ENCODE measurements at places on chromosomes 7 and 10.

- no peak for DNase-seq
These were observed 15.8 kb downstream of the TAS2R39 start for GRCh38 chr7:143199040-143199439.

- no peak for DNase-seq
These were observed 70.8 kb downstream of the SGMS1 start for GRCh38 chr10:50552771-50553535.

DNA sequence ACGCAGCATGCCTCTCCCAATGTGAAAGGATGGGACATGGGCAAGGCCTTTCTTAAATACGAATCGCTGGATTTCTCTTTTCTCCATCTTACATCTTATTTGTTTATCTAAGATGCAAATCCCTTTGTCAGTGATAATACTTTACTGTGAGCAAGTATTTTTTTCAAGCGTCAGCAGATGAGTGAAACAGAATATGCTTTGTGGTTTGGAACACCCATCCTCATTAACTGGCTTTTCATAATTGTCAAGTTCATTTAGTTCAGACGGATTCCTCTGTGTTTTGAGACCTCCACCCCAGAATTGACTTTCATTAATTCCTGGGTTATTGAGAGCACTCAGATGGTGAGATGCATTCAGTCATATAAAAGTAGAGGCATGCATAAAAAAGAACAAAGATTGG, 149.8 kb downstream of the NSUN6 start:
- DNase-seq = no peak

GRCh38 chr7:119026391-119026790, 801.9 kb downstream of the ANKRD7 start:
- no peak for DNase-seq

DNA sequence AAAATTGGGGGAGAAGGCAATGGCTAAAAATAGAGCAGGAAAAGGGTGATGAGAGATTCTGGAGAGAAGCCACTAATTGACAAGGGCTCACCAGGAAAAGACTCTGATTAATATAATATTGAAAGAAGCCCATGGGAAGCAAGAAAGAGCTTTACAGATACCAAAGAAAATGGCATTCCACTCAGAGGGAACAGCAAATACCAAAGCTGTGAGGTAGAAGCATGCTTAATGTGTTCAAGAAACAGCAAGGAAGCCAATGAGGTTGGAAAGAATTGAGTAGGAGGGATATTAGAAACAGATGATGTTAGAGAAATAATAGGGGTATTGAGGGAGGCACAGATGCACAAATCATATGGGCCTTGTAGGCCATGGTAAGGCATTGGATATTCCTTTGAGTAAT, 130.1 kb downstream of the MYO3A start:
- DNase-seq = no peak

- no peak for DNase-seq
These were observed 13.3 kb upstream of the ZNF273 start for GRCh38 chr7:64889686-64890162.

DNA sequence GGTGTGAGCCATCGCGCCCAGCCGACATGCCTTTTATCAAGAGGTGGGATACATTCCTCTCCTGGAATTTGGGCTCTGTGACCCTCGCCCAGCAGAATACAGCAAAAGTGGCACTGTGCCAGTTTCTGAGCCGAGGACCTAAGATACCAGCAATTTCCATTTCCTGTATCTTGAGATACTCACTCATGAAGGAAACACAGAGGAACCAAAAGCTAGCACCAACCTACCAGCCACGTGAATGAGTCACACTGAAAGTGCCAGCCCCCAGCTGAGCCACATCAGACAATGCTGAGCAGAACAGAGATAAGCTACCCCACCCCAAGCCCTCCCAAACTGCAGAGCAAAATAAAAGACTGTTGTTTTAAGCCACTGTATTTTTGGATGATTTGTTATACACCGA, 56.3 kb downstream of the CACUL1 start:
- peak; percentile 71 for DNase-seq

DNA sequence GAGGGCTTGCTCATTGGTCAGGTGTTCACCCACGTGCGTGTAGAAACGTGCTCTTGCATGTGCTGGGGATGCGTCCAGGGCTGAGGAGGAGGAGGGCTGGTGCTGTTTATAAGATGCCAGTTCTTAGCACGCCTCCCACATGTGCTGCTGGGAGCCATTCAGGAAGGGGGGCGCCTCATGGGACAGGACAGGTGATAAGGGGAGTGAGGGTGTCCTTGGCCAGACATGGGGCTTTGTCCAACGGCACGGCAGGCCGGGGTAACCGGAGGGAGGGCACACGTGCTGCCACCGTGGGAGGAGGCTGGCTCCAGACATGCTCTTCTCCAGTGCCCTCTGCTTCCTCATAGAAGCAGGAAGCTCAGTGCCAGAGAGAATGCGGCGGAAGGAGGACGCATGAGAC, 150.0 kb downstream of the ZMYND11 start:
- no peak for DNase-seq

- DNase-seq = no peak
These were observed 526.1 kb downstream of the LRMDA start for GRCh38 chr10:75957314-75958120.

DNA sequence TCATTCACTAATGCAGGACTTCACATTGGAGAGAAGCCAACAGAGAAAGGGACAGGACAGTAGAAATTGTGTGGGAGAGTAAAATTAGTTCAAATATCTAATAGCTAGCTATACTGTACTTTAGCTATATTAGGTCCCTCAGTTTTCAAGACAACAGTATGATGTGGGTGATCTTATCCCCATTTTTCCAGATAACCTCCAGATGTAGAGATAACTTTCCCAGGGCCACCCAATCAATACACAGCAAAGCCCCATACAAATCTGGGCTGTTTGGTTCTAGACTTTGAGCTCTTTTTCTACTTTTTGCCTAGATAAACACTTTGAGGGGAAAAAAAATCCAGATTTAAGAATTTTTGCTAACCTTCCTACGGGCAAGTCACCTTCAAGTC, 482 bp upstream of the CLDN12 start:
- no peak for DNase-seq

GRCh38 chr10:93091960-93092359, 18.3 kb downstream of the CYP26A1 start:
- DNase-seq = no peak

- no peak for DNase-seq
These were observed 825 bp downstream of the FEZF1 start for GRCh38 chr7:122303531-122304318.

- no peak for DNase-seq
These were observed 213.1 kb downstream of the DIP2C start for GRCh38 chr10:476455-476780.

DNA sequence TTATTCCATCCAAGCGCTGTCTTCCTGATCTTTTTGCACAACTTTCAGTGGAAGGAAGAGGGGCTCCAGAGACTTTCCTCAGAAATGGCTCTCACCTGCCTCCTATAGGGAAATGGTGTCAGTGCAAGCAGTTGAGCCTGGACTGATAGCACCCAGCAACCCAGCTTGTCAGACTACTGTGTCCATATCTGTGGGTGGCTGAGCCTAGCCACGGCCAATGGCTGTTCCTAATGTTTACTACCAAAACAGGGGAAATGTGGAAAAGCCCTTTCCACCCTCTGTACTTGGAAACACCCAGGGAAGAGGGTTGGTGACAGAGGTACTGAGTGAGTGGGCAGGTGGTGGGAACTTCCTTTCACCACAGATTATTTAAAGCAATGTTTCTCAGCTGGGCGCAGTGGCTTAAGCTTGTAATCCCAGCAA, 4.3 kb upstream of the YKT6 start:
- DNase-seq = no peak

DNA sequence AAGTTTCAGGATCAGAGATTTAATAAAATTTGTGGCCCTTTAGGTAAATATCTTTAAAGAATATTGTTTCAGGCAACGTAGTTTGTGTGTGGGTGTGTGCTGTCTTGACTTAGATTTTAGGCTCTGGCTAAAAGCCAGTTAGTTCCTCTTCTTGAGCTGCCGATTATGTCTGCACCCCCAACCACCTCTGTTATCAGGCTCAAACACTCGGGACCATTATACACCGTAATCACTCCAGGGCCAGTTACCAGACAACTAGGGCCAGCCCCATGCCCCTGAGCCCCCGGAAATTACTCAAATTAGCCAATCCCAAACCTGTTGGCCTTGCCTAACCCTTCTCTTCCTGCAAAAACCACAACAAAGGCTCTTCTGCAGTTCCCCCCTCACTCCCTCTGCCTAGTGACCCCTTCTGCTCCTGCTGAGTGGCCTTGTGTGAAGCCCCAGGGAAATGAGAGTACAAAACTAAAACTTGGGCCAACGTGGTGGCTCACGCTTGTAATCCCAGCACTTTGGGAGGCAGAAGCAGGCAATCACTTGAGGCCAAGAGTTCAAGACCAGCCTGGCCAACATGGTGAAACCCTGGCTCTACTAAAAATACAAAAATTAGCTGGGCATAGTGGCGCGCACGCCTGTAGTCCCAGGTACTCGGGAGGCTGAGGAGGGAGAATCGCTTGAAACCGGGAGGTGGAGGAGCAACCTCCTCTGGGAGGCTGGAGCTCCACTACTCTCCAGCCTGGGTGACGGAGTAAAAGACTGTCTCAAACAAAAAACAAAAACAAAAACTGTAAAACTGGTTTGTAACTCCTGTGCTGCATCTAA, 9.2 kb upstream of the HNRNPF start:
- no peak for DNase-seq

DNA sequence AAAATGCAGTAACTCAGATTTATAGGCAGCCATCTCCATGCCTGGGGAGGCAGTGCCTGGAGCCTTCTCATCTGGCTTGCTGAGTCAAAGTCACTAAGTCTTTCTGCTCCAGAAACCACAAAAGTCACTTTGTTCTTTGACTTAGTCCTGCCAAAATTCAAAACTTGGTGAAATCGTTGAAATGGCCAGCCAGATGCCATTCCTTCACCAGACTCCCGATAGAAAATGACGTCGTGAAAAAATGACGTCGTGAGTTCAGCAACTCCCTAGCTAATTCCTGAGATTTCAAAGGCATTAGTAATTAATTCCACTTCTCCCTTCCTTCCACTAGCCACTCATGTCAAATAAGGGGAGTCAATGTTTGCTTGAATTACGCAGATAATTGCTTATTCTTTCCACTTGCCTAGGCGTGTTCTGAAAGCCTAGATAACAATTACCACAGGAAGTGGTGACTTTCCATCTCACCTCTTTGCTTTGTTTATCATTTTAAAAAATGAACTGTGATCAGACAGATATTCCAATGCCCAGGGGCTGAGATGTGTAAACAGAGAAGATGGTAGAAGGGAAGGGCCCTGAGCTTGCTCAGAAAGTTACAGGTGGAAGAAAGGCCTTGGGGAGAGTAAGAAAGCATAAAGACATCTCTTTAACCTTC, 48.5 kb upstream of the OSBPL3 start:
- no peak for DNase-seq
